ENCODE measurements at places on chromosomes 2 and 18. TPM values are rescaled to one million over a fixed set of nuclear protein-coding genes. Genes with fewer than 3 reads are reported as not detected.

DNA sequence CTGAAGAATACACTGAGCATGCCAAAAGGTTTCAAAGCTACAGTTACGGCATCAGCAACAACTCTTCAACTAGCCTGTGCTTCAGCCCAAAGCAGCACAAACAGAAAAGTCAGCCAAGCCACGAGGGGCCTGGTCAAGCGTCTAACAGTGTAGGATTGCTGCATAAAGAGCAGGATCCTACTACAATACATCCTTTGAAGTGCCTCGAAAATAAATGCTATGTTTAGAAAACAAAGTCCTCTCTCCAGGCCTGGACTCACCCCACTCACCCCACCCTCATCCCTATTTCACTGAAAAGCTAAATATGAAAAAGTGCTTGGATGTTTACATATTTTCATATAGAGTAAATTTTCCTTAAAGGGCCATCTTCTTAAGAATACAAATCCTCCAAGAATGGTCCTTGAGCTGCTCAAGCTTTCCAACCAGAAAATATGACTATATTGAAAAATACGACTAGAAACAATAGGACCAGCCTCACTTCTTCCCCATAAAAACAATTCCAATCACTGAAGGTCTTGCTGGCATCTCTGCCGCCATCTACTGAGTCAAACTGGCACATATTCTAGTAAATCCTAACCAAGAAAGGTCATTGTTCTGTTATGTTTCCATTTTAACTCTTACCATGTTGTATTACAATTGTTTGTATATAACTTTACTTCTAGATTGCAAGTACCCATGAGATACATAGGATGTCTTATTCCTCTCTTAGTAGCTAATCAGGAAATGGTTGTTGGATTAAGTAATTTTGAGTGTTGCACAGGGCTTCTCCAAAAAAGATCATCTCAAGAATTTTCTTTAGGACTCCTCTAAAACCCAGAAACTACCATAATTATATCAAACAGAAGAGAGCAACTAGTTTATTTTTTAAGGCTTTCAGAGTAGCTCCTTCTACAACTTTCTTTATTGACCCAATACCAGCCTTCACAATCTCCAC lies 63.6 kb downstream of the CLHC1 start:
- peak; percentile 58 for DNase-seq

The ATP6V1C2 gene
- 0.61 TPM for total RNA-seq

DNA sequence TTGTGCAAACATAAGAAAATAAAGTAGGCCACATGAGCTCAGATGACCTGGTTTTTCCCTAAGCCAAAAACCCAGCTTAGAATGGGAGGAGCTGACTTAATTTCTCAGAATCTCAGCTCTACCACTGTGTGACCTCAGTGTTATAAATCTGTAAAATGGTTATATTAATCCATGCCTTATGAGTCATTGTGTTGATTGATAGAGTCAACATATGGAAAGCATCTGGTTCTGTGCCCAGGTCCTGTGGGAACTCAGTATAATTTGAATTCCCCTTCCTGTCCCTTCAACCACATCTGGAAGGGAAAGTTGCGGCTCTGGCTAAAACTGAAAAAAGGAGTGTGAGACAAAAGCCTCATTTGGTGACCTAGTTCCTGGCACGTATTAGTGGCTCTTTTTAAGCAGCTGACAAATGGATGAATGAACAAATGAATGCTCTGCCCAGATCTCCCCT lies 25.7 kb downstream of the TMEM177 start:
- DNase-seq: no peak

DNA sequence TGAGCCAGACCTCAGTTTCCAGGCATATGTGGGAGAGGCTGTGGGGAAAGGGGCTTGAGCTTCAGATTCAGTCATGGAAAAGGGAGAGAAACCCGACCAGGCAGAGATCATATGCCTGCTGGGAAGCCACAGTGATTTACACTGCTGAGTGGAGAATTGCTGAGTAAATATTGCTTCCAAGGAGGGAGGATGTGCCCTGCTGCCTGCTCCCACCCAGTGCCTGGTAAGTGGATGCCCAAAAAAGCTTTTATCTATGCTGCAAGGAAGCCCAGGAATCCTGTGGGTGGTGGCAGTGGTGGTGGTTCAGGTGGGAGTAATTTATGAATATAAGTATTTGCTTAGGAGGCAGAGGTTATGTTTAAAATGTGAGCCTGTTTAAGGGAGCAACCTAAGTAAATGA lies 39.5 kb downstream of the INO80C start:
- no peak for DNase-seq

- DNase-seq: no peak
Measured at GRCh38 chr18:44636241-44636640, 44.4 kb upstream of the SETBP1 start.

- no peak for DNase-seq
Measured at GRCh38 chr2:142602418-142602989, 275.0 kb upstream of the KYNU start.

DNA sequence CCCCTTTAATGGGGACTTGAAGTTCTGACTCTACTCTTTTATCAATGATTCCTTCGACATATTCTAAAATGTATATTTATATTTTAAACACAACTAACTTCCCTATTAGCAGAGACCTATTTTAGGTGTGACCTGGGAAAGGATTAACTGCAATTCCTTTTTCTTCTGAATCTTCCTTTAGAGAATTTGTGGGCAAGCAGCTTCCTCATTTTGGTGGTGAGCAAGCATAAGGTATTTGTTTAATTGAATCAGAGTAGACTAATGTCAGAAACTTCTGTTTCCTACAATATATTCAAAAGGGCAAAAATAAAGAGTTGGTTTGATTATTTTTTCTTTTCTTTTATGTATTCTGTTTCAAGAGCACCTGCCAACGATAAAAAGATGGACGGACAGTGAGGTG lies 237.0 kb downstream of the IKZF2 start:
- DNase-seq: no peak

DNA sequence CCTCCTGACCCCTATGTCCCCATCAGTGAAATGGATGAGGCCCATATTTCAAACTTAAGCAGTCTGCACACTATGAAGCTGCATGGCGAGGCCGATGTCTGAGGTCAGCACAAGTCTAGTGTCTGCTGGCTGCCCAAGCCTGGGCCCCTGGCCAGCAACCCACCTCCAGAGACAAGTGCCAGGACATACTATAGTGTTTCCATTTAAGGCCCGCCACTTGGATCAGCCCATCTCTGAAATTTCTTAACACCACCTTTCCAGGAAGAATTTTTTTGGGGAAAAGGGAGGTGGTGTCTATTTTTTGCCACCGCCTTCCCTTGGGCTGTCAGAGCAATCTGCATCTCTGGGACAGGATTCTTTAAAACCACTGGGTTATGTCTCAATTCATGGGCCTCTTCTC lies 1.8 kb downstream of the ACVR1 start:
- DNase-seq: no peak

The INHBB gene
- 18.1 TPM for total RNA-seq

DNA sequence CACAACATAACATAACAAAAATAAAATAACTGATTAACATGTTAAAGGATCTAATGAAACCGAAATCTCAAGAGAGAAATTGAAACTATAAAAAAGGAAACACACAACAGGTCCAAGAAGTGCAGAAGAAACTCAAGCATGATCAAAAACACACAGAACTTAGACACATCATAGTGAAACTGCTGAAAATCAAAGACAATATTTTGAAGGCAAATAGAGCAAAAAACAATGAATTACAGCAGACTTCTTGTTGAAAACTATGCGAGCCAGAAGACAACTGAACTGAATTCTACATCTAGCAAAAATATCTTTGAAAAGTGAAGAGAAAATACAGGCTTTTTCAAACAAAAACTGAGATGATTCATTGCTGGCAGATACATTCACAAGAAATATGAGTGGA lies 61.3 kb downstream of the UGP2 start:
- DNase-seq: no peak

The DCC gene
- total RNA-seq: 0.40 TPM

DNA sequence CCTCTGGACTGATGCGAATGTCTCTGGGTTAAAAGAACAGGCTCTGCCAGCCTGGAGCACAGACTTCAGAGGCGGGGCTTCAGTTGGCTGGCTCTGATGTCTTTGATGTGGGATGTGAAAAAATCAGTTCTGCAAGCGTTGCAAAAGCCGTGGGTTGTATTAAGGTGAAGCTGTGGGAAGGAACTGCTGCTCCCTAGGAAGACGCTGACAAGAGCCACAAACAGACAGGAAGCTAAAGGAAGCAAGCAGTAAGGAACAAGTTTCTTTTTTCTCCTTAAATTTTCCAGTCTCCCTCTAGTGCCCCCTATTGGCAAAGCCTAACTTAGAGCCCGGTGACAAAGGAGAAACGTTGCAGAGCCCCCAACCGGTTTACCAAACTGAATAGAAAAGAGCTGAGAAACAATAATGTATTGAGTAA lies 239.0 kb downstream of the CCDC178 start:
- no peak for DNase-seq

The SLC9A4 gene
- total RNA-seq: not detected

The NR4A2 gene
- total RNA-seq: 0.83 TPM

The POTEI gene
- total RNA-seq: 0.26 TPM

The SALL3 gene
- 0.28 TPM for total RNA-seq

The UCN gene
- 2.3 TPM for total RNA-seq

DNA sequence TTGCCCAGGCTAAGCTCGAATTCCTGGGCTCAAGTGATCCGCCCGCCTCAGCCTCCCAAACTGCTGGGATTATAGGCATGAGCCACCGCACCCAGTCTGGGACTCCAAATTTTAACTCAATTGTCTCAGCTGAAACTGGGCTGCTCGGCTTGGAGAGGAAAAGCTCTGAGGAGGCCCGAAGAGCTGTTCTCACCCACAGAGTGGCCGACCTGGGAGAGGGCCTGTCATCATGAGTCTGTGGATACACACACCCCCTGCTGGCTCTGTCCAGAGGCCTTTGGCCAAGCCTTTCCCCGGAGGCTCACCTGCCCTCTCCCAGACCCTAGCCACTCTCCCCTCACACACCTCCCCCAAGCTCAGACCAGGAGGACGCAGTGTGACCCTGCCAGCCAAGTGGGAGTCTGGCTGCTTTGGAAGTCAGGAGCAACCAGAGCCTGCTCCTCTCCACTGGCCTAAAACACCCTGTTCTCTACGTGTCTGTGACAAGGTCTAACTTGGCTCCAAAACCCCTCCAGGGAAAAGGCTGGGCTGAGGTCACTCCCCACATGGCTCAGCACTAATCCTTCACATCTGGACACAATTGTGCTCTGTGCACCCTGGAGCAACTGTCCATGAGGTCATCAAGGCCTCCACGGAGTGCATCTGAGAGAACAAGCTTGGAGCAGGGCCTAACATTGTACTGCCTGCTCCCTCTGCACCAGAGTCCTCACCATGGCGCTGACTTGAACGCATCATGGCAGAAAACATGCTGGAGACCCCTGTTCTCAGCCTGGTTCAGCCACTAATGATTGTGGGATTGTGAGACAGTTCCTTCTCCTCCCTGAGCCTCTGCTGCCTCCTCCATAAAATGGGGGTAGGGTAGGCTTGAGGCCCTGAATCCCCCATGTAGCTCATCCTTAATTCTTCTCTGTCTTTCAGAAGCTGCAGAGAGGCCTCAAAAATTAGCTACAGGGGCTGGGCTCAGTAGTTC lies 49.9 kb upstream of the RAB6C start:
- DNase-seq: no peak

DNA sequence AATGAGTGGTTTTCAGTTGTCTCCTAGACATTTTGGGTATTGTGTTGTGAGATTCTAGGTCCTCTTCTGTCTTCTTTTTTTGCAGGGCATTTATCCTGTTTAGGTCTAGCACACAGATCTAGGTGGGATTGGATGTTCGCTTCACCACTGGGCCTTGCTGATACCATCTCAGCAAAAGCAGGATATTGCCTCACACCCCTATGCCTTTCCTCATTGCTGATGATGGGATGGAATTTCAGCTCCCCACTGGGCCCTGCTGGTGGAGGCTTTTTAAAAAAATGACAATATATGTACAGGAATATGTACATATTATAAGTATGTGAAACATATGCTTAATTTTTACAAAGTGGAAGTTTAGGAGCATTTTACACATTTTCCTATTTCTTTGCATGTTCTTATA lies 5.4 kb upstream of the TOGARAM2 start:
- no peak for DNase-seq

The TNFRSF11A gene
- 5.0 TPM for total RNA-seq

DNA sequence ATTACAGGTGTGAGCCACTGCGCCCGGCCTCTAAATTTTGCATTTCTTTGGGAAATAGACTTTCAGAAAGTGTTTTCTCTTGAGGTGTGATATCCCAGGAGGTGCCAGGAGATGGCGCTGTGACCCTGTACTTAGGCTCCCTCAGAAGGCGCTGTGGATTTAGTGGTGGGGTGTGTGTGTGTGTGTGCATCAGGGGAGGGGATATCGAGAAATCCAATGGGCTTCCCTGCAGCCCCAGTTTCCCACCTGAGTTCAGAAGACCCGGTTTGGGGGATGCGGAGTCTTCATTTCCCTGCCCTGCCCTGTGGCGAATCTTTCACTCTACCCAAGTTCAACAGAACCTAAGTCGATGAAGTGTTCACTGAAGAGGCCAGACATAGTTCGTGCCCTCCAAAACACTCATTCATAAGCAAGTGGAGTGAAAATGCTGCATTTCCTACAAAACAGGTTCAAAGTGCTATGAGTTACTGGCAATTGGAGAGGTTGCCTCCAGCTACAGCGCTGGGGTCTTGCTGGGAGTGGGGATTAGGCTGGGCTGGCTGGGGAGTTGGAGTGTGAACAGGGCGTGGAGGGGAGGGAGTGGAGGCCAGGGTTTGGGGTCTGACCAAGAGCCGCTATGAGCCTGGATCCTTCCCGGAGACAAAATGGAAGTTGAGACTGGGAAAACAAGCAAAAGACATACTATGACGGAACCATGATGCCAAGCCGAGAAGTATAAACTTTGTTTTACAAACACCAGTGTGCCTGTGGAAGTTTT lies 6.5 kb upstream of the WNT6 start:
- no peak for DNase-seq

- DNase-seq: no peak
Measured at GRCh38 chr18:3170441-3171161, 49.2 kb downstream of the MYOM1 start.

The SCG2 gene
- total RNA-seq: 5.0 TPM

The TPO gene
- 4.4 TPM for total RNA-seq
